SW 1271 (cell line): ENCODE measurements at places on chromosomes 5 and 9.
A peak's percentile ranks its signal among the peaks of the same experiment; 100 is the strongest.

DNA sequence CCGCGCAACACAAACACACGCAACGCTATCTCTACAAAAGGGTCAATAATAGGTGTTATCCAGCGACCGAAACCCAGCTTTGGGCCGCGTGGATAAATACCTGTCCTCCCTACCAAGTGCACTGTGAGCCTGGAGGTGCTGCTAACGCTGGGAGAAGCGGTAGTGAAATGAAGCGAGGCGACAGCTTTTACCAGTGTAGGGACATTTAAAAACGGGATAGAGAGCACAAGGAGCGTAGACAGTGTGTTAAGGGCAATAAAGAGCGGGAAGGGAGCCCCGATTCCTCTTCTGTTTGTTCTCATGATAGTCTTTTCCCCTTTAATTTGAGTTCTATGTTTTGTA, 421 bp upstream of the DEPDC1B start:
- DNase-seq = peak; percentile 55

DNA sequence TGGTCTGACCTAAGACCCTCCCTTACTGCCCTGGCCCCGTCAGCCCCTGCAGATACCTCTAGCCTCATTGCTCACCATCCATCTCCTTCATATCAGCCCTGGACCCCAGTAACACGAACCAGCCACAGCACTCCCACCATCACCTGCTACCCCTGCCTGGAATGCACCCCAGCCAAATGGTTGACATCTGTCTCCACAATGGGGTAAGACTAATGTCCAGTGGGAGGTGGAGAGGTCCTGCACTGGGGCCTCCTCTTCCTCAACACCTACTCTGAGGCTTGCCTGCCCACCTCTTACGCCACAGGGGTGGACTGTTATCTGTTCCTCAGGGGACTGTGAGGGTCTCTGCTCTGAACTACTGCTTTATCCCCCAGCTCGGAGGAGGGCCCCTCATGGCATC, 12.1 kb downstream of the CSF2 start:
- no peak for DNase-seq

DNA sequence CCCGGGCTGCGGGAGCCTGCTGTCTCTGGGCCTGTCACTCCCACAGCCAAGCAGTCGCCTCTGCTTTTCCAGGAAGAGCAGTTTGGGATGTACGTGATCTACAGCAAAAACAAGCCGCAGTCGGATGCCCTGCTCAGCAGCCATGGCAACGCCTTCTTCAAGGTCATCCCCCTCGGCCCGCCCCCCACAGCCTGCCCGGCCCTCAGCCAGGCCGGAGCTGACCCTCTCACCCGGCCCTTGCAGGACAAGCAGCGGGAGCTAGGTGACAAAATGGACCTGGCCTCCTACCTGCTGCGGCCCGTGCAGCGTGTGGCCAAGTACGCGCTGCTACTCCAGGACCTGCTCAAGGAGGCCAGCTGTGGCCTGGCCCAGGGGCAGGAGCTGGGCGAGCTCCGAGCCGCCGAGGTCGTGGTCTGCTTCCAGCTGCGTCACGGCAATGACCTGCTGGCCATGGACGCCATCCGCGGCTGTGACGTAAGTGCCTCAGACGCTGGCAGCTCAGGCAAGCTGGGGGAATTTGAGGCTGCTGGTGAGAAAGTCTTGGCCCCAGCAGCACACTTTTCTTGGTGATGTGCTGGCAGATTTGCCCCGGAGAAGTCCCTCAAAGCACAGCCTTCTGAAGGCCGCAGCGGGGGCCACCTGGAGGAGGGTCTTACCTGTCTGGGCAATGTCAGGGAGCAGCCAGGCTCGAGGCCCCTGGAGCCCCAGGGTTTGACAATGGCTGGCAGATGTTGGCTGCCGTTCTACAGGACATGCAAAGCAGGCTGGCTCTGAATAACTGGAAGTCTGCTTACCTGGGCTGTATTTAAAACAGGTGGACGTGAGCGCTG, 20.1 kb upstream of the LRRC14B start:
- DNase-seq = no peak

DNA sequence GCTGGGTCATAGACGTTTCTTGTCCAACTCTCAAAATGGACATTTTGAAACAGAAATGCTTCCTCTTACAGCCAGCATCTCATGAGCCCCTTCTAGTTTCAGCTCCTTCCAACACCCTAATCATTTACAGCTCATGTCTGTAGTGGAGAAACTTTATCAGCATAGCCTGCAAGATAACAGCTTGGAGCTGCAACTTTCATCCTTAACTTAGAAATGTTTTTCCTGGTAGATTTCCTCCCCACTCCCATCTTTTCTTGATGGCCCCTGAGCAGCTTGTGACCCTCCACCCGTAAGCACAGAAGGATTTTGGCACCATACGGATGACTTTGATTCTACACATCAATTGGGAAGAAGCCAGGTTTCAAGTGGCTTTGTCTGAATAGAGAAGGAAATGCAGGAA, 53.5 kb upstream of the TGFBR1 start:
- no peak for DNase-seq

DNA sequence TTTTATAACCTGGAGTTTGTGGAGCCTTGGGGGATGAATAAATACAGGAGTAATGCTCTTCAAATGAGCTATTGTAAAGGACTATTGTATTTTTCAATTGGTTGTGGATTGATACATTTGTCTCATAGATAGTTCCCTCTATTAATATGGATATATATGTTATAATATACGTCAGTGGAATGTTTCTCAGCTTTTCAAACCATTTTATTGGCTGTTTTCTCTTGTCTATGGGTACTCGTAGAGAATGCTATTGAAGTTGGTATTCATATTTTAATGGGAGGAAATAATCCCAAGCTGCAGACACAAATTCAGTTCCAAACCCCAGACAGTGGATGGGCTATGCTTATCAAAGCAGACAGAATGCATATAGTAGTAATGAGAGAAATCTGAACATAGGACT, 181.8 kb upstream of the DAB2 start:
- no peak for DNase-seq

DNA sequence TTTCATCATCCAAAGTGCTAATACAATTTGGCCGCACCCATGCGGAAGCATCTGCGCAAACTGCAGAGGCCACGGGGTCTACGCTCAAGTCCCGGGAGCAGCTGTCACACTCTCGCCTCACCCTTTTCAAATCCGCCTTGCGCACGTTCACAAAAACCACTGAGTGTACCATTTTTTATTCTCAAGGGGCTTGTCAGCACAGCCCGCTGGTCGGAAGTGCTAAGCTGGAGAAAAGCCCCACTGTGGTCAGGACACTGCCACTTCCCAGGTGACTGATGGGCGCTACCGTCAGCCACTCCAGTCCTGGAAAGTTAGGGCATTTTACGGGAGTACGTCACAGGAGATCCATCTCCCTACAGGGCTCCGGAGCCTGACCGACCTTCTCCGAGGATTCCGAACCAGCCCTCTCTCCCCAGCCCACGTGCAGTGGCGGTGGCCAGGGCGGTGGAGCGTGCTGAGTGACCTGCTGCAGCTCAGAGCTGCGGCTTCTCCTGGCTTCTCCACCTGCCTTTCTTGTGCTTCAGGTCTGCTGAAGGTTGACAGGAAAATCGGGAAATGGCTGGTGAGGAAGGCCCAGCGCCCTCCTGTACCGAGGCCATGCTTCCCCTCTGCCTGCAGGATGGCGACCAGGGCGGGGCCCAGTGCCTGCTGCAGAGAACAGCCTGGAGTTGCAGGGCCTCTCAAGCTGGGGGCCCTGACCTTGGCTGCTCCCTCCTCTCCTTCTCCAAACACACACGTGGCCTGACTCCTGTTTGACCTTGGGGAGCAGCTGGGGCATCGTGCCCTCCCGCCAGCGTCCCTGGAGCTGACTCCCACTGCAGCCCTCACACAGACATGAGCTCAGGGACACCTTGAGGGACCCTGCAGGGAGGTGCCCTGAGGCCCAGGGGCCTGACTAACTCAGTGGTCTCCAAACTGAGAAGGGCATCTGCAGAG, 14.3 kb downstream of the RASGEF1C start:
- no peak for DNase-seq

- DNase-seq = no peak
These were observed 10.2 kb upstream of the NFIB start for GRCh38 chr9:14323985-14324650.

GRCh38 chr5:126461838-126462237, 38.6 kb downstream of the GRAMD2B start:
- no peak for DNase-seq

DNA sequence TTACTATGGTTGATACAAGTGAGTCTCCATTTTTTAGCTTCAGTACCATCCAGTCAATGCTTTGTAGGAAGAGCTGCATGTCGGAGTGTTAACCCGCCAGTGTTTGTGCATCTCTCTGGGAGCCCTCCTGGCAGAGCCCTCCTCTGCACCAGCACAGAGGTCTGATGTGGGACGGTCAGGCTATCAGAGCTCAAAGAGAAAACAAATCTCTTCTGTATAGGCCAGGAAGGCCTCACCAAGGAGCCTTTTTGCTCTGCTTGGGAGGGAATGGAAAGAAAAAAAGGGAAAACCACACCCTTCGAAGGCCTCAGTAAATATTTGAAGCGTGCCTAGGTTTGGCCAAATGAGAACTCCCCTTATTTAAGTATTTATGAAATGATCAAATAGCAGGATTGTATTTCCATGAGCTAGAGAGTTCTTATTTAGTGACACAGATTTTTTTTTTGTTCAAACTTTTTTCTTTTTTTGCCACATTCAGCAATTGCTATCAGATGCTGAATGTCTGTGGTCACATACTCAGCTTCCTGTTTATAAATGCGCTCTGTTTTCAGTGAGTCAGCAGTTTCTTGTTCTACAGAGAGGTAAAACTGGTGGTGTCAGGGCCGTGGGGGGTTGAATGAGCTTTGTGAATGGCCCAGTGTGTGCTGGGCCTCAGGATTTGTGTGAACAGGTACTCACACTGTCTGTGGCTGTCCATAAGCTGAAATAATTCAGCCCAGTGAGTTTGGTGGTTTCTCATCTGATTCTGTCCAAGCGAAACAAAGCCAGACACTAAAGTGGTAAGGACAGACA, 226.6 kb downstream of the SNX18 start:
- DNase-seq = peak; percentile 29

- no peak for DNase-seq
These were observed 19.2 kb downstream of the KCTD16 start for GRCh38 chr5:144189800-144190429.

- DNase-seq = no peak
These were observed 298.1 kb downstream of the CETN3 start for GRCh38 chr5:90111364-90112032.

GRCh38 chr5:178237431-178238312, 5.1 kb upstream of the PHYKPL start:
- no peak for DNase-seq

DNA sequence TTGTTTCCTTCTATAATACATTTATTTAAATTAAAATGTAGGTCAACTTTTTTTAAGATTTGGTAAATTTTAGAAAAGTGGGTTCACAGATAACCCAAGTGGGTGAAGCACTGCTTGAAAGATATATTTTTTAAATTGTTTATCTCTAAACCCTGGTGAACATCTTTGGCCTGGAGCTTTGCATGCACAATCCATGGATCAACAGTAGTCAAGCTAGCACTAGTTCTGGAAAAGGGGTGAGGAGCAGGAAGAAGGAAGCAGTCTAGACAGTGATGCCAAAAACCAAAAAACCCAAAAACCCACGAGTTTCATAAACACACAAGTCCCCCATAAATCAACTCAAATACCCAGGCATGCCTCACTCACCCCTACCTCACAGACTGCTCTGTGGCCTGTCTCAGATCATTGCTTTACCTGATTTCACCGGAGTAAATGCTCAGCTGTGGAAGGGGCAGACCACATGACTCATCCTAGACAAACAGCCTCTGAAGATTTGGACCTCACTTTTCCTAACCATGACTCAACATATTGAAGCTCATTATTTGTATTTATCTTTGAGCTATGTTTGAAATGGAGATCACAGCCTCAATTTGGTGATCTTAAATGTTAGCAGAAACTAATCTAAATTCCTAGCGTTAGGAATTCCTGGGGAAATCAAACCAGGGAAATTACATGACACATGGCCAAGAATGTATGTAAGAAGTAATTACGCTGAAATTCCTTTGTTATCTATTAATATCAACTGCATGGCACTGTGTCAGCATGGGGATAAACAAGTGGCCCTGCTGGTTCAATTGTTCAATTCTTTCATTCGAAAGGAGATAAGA, 149.6 kb downstream of the ZNF608 start:
- DNase-seq = no peak

- no peak for DNase-seq
These were observed 379 bp upstream of the EGFLAM start for GRCh38 chr5:38258042-38258318.

GRCh38 chr5:170182491-170182890, 50.3 kb upstream of the C5orf58 start:
- no peak for DNase-seq

- DNase-seq = no peak
These were observed 13.0 kb upstream of the GCNT1 start for GRCh38 chr9:76445976-76446375.

DNA sequence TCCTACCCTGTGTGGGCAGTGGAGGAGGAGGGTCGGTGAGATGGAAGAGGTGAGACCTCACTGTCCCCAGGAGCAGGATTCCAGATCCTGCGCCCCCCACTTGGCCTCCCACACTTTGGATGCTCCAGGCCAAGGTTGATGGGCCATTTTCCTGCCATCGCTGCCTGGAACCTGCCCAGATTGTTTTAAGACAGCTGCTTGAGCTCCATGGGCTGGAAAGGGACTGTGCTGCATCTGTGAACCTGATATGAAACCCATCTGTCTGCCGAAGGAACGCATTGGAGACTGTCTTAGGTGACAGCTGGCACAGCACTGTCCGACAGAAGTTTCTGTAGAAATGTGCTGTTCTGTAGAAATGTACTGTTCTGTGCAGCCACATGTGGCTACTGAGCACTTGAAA, 72.7 kb upstream of the SLC25A48 start:
- no peak for DNase-seq

- DNase-seq = no peak
These were observed 55.6 kb downstream of the S1PR3 start for GRCh38 chr9:89046832-89047231.

GRCh38 chr9:126939821-126940221, 25.2 kb downstream of the RALGPS1 start:
- no peak for DNase-seq

- no peak for DNase-seq
These were observed 45.7 kb upstream of the IRX2 start for GRCh38 chr5:2797160-2797559.

GRCh38 chr9:93589688-93590087, 13.3 kb downstream of the PHF2 start:
- DNase-seq = no peak
